ENCODE measurements at places on chromosomes 7 and 10.

DNA sequence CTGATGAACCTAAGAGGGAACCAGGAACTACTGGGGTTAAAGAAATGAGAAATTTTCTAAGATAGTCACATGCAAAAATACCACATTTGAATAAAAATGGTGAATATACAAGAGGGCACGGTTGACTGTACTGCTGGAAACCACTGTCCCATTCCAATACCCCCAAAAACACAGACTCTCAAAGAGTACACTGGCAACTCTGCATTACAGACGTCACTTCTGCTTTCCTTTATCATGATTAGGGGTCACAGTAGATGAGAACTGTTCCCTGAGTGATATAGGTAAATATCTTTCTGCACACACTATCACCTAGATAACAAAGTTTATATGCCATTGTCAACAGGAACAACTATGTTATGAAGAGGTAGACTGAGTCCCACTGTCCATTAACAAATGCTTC, 69.5 kb downstream of the RAPGEF5 start:
- DNase-seq, result no peak

GRCh38 chr7:2157473-2158279, 75.1 kb downstream of the MAD1L1 start:
- DNase-seq, result peak; percentile 82

DNA sequence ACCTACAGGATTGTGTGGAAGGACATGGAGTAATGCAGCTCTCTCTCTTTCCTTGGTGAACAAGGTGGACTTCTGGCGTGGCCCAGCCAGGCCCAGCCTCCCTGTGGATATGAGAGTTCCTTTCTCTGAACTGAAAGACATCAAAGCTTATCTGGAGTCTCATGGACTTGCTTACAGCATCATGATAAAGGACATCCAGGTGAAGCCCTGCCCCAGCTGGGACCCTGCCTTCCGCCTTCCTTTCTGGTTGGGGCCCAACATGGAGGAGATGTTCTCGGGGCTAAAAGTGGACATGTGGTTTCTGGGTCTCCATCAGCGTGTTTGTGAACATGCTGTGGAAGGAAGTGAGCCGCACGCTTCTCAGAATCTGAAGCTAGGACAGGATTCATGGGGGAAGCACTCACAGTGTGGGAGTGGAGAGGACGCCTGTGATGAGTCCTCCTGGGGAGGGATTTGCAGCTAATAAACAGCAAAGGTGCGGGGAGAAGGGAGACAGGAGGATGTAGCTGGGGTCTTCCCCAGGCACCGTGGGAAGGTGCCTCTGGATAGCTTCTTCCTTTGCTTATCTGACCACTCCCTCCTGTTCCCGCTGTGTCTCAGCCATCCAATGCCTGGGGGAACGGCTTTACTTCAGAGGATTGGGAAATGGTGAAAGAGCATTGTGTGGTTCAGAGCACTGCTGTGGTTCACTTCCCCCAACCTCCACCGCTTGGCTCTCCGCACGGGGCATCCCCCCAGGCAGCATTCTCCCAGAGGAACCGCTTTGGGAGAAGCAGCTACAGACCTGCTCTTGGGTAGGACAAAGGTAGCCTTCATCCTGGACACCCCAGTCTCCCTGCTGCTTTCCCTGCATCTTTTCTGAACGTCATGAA, 5.5 kb downstream of the CPA5 start:
- peak; percentile 62 for DNase-seq

DNA sequence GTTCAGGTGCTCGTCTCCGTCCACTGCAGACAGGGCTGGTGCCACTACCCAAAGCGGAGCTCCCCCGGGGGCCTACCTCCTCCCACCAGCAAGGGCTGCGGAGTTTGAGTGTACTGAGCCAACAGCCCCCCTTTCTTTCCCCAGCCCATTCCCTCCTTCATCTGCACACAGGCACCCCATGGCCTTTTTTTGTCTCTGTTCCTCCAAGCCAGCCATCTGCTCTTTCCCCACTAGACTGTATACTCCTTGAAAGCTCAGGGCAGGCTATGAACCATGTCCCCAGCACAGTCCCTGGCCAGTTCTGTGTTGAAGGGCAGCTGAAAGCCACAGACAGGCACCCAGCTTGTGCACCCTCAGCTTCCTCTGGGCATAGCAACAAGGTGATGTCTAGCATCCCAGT, 99.4 kb downstream of the ZMIZ1 start:
- no peak for DNase-seq

- no peak for DNase-seq
Observed at GRCh38 chr7:77456696-77457095, 40.5 kb upstream of the GSAP start.

DNA sequence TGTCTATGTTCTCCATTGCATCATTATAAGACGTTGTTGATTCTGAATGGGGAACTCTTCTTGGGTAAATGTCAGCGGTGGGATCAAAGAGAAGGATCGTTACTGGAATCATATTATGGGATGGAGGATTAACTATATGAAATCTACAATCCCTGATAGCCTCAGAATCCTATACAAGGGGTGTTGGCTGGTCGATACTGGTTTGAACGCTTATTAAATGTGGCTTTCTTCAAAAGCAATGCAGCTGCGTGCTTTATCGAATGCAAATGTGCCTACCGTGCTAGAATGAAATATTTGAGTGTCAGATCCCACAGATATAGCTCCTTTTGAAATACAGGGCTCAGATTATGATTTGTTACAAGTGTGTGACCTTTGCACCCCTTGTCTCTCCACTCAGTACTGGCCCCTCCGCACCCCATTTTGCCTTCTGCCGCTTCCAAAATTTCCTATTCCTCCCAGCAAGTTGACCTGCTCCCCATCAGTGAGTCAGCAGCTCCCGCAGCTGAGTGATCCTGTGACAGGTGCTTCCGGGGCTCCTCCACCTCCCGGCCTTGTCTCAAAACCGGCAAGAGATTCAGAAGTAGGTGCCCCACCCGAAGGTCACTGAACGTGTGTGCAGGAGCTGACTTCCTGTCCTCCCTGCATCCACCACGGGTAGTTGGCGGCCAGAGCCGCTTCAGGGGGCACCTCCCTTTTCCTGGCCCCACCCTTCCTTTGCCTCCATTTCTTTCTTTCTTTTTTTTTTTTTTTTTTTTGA, 76.6 kb downstream of the PTPRE start:
- no peak for DNase-seq

DNA sequence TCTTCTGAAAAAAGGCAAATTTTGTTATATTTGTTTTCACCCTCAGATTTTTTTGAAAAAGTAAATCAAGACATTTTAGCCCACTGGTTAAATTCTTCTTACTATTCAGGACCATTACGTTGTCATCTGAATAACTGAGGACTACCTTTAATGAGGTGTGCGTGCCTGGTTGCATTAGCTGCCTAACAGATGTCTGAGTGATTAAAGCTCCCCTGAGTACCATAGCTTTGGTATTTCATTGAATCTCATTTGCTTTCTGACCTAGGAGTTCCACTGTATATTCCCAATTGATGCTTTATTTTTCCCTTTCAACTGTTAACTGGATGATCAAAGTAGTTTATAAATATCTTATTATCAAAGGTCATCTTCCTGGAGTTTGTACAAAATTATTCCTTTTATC, 410.0 kb upstream of the SEMA3D start:
- DNase-seq, result no peak

GRCh38 chr10:10804998-10805740, 212.5 kb upstream of the CELF2 start:
- DNase-seq, result peak; percentile 94

DNA sequence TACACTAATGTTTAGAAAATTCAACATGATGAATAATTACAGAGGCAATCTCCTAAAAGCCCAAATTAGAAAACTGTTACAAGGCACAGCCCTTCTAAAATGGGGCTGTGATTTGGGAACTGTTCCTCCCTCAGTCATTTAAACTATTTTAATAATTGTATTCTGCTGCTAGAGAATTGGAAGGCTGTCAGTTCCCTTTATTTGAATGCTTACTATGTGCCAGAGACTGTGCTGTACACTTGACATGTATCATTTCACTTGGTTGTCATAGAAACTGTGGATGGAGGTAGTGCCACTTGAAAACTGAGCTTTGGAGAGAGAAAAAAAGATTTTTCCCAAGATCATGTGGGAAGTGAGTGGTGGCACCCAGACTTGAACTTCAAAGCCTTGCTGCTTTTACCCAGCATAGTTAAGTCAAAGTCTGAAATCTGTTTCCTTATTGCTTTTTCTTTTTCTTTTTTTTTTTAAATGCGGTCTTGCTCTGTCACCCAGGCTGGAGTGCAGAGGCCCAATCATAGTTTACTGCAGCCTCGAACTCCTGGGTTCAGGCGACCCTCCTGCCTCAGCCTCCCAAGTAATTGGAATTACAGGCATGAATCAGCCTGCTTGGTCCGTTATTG, 23.6 kb downstream of the UBE2D1 start:
- DNase-seq, result no peak

DNA sequence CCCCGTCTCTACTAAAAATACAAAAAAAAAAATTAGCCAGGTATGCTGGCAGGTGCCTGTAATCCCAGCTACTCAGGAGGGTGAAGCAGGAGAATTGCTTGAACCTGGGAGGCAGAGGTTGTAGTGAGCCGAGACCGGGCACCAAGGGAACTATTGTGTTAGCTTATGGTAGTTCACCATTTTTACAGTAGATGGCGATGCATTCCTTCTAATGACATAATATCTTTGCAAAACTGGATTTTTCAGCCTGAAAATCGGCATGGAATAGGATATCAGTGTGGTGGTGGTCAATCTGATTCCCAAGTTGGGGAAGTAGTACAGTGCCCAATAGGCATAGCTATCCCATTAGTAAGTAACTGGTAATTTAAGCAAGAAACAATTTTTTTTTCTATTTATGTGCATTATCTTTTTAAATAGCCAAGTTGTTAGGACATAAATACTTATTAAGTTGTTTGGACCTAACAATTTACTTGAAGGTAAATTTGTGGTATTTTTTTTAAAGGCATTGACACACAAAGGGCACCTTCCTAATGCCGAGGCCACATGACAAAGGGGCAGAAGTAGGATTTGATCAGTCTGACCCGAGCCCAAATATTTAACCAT, 17.6 kb upstream of the IMPDH1 start:
- DNase-seq, result peak; percentile 54

GRCh38 chr10:74906611-74907198, 80.3 kb downstream of the KAT6B start:
- DNase-seq, result no peak

- no peak for DNase-seq
Observed at GRCh38 chr10:103595933-103596726, 102.6 kb downstream of the NEURL1 start.

- DNase-seq, result no peak
Observed at GRCh38 chr7:49324040-49324439, 399.7 kb downstream of the CDC14C start.

GRCh38 chr7:31874631-31875386, 187.8 kb downstream of the PPP1R17 start:
- DNase-seq, result no peak

DNA sequence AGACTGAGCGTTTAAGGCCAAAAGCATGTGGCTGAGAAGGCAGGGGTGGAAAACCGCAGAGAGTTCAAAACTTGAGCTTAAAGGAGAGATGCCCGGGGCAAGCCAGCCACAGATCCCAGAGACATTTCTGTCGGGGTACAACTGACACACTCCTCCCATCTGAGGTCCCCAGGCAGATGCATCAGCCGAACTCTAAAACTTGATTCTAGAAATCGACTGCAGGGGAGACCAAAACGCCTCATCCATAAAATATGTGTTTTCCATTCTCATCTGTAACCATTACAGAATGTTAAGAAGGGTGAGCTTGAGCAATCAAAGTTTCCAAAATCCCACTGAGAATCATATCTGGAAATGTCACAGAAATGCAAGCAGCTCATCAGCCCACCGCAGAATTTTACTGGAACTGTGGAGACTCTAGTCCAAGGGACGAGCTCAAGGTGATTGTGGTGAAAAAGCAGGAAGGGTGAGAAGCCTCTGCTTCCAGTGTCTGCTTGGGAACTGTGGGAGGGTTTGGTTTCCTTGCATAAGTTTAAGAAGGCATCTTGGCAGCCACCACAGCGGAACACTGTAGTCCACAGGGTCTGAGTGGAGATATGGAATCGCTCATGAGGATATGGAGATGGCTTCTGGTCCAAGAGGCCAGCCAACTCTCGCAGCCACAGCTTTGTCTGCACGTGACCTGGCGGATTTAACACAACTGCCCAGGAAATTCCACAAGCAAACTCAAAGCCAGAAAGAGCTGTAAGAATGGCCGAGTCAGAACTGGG, 249.2 kb downstream of the SFMBT2 start:
- DNase-seq, result peak; percentile 10

GRCh38 chr7:129975309-129975708, 22.5 kb upstream of the UBE2H start:
- DNase-seq, result no peak

DNA sequence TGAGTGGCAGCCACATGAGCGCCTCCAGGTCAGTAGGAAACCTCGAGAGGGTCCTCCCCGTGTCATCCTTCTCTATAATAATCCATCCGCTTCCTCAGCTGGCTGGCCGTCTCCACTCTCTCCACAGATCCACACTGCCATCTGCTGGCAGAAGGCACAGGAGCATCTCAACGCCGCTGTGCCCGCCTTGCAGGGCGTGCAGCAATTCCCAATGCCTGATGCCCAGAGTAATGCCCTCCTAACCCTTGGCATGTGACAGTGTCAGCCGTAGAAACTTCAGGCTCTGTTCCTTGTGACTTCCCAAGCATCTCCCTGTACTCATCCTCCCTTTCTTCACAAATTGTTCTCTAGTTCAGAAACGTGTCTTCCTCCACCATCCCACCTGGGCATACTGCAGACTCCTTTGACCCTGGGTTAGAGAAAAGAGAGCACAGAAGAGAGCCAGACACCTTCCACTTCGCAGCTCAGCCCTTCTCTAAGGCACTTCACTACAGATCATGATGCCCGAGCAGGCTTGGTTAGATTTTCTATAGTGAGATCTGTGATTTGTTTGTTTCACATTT, 70.8 kb downstream of the XPNPEP1 start:
- DNase-seq, result peak; percentile 58

GRCh38 chr7:30927559-30927958, 15.9 kb downstream of the AQP1 start:
- DNase-seq, result no peak

- DNase-seq, result no peak
Observed at GRCh38 chr10:6048281-6049030, 13.7 kb downstream of the IL2RA start.

GRCh38 chr7:99331002-99331401, 5.3 kb downstream of the ARPC1A start:
- no peak for DNase-seq

DNA sequence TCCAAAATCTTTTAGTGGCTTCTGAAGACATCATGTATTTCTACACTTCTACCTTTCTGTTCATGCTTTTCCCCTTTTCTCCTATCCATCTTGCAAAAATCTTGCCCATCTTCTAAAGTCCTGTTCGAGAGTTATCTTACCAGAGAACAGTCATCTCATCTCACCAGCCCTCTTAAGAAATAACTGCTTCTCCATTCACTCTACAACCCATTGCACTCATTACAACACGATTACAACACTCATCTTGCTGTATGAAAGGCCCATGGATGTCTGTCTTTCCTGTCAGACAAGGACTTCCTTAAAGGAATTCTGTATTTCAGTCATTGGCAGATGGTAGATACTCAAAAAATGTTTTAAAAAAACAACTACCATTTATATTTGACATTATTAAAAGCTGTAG, 30.8 kb downstream of the ZNF438 start:
- no peak for DNase-seq

- DNase-seq, result no peak
Observed at GRCh38 chr7:99929730-99930053, 272 bp upstream of the GJC3 start.
